NCI-H345 (cell line): ENCODE measurements at places on chromosomes 12 and 14.

GRCh38 chr12:122183588-122183940, 641 bp downstream of the LRRC43 start:
- DNase-seq, result no peak

GRCh38 chr12:112944024-112944690, 5.9 kb downstream of the OAS3 start:
- no peak for DNase-seq

- no peak for DNase-seq
Observed at GRCh38 chr12:53474819-53475218, 22.9 kb downstream of the PCBP2 start.

DNA sequence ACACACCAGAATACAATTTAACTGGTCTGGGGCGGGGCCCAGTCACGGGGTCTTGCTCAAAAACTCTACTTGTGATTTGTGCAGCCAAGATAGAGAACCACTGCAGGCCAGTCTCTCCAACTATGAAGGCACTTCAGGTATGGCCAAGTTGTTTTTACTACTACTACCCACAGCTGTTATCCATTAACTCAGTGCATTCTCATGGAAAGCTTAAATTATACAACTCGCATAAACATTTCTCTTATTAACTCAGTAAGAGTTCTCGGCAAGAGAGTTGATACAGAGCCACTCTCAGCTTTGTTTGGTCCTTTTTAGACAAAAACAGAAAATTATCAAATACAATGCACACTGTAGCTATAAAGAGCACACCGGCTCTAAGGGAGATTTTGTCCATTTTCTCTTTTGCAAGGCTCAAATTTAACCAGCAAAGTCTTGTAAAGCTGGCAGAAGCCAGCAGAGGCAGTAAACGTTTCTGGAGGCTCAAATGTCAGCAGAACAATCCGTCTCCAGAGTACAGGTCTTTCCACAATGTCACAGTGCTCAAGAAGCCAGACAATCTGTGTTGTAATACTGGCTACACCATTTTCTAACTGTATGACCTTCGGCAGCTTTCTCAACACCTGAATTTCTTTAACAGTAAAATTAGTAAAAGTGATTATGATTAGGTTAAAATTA, 85.9 kb downstream of the PTGER2 start:
- no peak for DNase-seq

DNA sequence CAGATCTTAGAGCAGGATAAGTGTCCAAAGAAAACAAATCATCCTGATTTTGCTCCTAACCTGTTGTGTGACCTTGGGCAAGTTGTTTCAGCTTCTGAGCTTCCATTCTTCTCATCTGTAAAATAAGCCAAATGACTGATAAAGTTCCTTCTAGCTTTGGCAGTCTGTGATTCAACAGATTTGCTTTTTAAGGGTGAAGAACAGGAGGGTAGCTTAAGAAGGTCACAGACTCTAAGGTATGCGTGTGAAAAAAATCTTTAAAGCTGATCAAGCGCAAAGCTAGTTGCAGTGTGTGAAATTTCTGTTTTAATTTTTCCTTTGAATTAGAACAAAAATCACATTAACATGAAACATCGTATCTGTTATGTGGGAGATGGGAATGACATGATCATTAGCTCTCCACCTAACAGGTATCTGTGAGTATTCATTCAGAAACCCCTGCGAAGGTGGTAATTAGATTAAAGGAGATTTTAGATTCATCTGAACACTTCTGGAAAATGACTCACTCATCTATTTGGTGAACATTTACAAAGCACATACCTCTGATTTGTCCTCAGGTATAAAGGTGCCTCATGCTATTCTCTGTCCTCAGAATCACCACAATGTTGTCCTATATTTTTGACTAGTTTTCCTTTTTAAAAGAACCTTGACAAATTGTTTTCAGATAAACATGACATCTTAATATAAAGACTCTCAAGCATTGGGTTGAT, 131.9 kb upstream of the CPM start:
- no peak for DNase-seq

GRCh38 chr14:94132285-94132887, 3.0 kb upstream of the IFI27L2 start:
- peak; percentile 82 for DNase-seq

DNA sequence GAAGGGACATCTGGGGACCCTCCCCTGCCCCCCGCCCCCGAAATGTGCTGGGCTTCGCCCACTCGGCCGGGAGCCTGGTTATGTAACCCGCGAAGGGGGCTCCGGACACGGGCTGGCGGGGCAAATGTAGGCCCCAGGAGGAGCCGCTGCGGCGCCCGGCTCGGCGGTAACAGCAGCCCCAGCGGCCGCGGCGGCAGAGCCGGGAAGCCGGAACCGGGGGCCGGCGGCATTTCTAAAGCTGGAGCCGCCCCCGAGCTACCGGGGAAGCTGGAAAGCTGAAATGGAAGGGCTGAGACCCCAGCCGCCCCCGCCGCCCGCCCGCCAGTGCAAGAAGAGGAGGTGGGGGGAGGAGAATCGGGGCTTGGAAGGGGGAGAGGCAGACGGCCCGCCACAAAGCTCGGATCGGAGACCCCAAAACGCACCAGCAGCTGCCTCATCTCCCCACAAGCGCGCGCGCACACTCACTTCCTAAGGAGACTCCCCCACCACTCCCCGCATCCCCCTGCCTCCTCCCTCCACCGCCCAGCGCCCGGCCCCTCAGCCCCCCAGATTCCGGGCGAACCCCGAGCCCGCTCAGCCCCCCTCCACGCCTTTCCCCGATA, 1.5 kb downstream of the KDM2B start:
- DNase-seq, result peak; percentile 14

- no peak for DNase-seq
Observed at GRCh38 chr12:68641138-68641537, 30.4 kb downstream of the RAP1B start.

GRCh38 chr12:123055281-123055766, 74.8 kb downstream of the ARL6IP4 start:
- peak; percentile 72 for DNase-seq

DNA sequence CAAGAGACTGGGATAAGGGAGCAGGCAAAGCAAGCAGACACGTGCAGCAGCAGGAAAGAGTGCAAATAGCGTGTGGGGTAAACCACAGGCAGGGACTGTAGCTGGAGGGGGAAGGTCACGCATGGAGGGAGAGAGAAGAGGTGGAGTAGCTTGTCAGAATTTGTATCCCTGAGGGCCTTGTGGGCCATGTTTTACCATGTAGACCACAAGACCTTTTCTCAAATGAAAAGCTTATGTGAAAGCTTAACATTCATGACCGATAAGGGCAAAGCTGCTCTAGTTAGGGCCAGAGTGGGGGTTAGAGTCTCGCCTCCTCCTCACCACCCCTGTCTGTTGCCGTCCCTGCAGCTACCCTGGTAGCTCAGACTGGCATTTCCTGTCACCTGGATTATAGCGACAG, 152.9 kb upstream of the E2F7 start:
- no peak for DNase-seq

GRCh38 chr14:22112004-22112403, 438.4 kb upstream of the OR4E1 start:
- no peak for DNase-seq

DNA sequence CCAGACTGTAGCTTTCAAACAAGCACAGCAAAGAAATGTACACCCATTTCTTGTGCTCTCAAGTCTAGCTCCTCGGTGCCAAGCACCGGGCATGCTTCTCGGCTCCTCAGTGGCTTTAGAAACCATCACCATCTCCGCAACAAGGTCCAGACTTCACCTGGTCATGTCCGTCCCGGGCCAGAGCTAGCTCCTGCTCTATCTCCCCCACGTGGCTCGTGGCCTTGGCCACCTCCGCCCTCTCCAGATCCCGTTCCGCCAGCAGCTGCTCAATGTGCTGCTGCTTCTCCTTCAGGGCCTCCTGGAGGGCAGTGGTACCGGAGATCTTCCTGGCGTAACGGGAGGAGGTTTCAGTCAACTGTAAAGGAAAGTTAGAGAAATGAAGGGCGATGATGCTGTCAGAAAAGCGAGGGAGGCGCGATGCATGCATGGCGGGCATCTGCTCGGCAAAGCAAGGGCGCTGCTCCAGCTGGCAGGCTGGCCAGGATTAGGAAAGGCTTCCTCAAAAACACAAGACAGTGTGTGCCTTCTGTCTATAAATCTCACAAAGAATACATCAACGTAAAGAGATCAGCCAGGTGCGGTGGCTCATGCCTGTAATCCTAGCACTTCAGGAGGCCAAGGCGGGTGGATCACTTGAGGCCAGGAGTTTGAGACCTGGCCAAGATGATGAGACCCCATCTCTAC, 67.4 kb downstream of the CLIP1 start:
- DNase-seq, result no peak

- DNase-seq, result no peak
Observed at GRCh38 chr14:31090883-31091764, 64.9 kb upstream of the STRN3 start.

DNA sequence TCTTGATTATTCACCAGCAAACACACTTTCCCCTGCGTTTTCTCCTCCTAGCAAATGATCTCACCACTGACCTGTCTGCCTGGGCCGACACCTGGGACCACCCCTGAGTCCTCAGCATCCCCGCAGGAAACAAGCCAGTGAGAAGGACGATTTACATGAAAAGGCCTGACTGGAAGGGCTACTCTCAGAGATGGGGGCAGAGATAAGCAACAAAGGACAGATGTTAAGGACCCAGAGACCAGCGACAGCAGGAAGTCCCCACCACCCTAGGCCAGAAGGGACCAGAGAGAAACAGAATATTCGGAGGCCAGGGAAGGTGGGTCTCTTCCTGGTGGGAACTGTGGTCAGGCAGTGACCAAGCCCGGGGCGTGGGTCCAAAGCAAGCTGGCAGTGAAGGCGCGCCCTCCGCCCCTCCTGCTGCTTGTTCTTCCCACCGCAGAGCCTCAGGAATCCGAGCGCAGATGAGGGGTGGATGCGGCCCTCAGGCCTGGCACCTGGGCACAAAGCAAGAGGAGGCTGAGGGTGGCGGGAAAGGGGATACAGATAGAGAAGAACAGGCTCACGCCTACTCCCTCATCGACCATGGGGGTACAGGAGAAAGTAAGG, 55.8 kb downstream of the STX2 start:
- DNase-seq, result no peak

DNA sequence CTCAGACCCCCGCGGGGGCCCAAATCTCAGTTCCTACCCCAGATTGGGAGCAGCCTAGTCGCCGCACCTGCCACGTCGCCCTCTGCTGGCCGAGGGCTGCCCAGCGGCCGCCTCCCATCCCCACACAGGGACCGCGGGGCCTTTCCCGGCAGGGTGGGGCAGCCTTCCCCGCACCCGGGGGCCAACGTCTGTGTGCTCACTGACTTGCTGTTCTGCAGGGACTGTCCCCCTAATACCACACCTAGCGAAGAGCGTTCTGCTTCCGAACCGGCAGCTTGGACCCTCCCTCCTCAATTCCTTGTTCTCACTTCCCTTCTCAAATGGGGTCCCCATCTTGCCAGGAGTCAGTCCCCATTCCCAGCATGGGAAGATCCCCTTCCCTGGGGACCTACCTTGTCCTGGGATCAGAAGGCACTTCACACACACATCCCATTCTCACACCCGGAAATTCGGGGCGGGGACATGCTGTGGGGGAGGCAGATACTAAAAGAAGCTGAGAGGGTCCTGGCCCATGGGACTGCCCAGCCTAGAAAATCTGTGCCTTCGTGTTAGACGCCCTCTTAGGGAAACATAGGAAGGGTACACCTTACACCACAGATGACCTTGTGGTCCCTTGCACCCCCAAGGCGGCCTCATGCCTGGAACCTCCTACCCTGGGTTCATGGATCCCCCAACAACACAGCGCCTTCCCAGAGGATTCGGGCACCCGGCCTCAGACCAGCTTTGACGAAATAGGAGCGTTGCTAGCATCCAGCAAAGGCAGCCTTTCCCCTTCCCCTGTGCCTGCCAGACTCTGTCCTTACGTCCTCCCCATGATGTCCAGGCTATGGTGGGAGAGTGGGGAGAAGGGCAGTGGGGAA, 16.4 kb downstream of the ACVRL1 start:
- DNase-seq, result no peak

DNA sequence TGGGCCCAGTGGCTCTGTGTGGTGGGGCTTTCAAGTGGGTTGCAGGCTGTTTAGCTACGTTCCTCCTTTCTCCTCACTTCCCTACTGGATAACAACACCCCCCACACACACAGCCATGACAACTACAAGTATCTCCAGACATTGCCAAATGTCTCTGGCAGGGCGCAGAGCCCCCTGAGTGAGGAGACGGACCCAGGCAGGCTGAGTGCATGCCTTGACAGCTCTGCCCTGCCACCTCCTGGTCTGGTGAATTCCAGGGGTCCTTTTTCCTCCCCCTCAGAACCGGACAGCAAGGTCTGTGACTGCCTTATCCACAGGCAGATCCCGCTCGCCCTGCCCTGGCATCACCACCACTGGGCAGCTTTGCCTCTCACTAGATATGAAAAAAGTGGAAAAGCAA, 276.5 kb downstream of the TMEM132C start:
- no peak for DNase-seq

GRCh38 chr14:102370305-102370809, 7.6 kb downstream of the TECPR2 start:
- no peak for DNase-seq

GRCh38 chr14:29627137-29627536, 300.5 kb downstream of the PRKD1 start:
- DNase-seq, result no peak

DNA sequence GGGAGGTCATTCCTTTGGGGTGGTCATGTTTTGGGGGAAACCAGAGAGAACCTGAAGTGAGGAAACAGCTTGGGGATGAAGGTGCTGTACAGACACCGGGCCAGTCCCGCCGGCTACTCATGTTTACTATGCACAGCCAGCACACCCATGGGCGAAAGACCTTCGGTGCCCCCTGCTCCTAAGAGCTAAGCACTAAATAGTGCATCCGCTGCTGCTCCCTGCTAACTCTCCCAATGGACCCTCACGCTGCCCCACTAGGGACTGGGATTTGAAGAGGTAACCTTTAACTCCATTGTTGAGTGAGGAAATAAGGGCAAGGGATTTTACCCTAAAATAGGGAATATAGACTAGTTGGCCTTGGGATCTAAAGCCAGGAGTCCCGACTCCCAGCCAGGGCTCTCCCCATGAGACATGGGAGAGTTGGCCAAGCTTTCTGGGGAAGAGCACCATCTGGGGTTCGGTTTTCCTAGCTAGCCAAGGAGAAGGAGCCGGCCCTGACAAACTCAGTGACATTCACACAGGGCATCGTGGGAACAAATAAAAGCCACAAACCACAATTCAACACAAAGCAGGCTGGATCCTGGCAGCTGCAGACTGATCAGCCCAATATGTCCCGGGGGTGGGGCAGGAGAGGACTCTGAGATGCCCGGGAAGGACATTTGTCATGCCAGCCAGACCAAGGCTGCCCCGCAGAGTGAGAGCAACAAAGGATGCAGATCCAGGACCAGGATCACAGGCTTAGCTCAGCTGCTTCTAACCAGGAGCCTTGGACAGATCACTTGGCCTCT, 91.7 kb downstream of the SINHCAF start:
- DNase-seq, result peak; percentile 8

- DNase-seq, result no peak
Observed at GRCh38 chr14:60951776-60952435, 29.0 kb downstream of the TRMT5 start.

DNA sequence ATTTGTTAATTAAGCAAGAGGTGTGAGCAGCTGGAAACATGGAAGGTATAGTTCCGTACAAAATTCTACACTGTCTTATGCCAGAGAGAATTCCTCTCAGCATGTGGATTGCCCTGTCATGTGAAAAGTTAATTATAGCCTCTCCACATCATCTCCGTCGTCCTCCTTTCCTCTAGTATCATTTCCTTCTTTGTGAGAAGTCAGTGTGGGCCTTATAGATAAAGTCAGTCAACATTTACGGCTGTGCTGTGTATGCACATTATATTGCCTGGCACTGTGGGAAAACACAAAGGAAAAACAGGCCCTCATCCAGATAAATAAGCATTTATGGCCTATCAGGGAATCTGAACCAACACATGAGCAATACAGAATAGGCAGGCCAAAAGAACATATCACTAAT, 236.6 kb downstream of the SEC23A start:
- peak; percentile 79 for DNase-seq
